ENCODE measurements at places on chromosomes 4 and X.

DNA sequence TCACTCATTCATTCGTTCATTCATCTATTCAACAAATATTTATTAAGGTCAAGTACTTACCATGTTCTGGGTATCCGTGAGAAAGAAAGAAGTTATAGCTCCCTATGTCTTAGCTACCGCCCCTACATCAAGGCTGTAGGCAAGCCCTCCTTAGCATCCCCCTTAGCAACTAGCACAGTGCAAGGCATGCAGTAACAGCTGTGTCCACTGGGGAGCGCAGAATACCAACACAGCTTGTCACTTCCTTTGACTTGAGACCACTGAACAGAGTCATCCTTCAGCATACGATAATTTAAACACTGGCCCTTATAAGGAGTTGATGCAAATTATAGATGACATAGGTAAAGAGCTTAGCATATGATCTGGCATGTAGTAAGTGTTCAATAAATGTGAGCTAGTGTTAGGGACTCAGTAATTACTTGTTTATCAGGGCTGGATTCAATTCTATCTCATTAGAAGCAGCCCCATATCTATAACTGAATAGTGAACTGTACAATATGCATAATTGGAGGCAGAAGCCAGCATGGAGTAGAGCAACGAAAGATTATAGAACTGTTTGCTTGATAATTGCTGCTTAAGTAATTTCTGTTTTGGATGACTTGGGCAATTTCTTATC lies 8.7 kb downstream of the KIAA1210 start:
- no peak for DNase-seq

DNA sequence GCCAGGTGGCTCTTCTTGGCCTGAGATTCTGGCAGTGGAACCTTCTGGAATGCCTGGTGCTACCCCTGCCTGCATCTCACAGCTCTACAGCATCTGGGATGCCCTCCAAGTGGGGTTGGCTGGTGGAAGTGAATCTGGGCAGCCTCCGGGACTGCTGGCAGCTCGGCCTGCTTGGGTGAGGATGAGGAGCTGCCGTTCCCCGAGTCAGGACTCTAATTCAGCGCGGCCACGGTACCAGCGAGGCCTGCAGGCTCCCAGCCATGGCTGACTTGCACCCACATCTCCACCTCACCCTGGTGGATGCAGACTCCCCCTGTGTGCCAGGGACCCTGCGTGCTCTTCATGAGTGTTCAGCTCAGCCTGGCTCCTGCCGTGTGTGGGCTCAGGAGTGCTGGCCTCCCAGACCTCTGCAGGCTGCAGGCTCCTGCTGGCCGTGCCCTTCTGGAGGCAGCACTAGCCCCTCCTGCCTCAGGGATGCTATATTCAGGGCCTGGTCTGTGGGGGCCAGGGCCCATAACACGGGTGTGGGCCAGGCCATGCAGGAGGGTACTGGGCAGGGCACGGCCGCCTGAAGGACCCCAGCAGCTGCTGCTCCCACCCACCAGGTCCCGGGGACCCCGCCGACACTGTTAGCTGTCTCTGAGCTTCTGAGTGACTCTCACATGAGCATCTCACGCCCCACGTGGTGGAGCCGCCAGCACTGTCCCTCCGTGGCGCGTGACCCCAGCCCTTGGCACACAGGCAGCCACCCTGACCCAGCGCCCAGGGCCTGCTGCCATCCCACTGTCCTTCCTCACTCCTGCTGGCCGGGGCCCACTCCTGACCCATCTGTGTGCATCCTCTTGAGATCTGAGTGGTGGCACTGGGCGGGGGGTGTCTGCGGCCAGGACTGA lies 10.6 kb downstream of the UVSSA start:
- no peak for DNase-seq

DNA sequence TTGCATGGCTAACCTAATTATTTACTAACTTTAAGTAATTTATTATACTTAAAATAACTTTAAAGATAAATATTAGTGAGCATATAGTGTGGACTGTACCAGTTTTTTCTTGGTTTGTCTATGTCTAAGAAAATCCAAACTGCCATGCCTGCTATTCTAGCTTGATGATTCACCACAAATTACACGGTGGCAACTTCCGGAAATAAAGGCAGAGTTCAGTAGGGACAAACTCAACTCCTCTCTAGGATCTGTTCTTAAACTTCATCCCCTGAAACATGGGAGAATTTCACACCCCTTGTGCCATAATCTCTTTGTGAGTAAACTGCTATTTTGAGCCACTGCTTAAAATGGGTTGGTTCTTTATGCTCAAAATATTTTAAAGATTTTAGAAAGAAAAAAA lies 213.6 kb upstream of the NRK start:
- DNase-seq = no peak

DNA sequence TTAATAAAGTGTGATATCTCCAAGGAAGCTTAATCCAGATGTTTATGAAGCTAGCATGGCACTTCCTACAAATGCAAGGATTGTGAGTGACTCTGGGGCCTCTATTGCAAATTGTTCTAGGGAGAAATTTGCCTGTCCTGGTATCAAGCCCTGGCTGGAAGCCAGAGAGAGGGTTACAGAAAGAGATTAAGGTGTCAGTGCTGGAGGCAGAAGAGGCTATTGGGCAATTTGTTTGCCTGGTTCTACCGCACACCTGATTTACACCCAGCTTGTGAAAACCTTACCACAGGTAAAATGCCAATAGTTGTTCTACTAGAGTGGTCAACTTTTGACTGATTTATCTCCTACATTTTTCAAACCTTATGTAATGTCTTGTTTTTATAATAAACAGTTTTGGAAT lies 186.7 kb upstream of the FAT1 start:
- no peak for DNase-seq

DNA sequence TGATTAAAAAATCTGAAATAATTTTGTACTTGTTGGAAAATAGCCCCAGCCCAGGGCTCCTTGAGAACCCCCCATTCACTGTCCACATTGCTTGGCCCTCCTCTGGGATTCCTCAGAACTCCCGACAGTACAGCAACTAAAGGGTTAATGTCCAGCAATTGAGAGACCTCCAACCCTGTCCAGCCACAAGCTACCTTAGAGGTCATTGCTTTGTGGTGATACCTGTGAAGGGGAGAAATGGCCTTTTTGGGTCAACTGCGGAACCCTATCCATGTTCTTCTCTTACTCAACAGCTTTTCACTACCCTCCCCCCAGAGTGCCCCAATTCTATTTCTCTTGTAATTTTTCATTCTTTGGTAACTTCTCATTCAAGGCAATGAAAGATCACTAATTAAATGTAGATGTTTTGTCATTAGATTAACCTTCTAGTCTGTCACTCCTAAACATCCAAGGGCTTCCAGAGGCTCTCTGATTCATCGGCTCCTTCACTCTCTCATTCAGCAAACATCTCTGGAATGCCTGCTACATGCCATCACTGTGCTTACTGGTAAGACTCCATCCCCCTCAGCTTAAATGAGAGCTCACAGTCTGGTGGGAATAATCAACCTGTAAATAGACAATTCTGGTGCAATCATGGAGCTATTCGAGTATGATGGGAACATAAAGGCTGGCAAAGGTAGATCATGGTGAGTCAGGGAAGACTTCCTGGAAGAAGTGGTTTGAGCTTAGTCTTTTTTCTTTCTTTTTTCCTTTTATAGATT lies 241.4 kb upstream of the PGRMC2 start:
- no peak for DNase-seq

- DNase-seq = no peak
Observed at GRCh38 chr4:20532871-20533870, 167.1 kb upstream of the PACRGL start.

Measured in natural killer cell treated with Interleukin-12 subunit alpha and Interleukin-12 subunit beta and Interleukin-15 and Interleukin-18, amount 100 ng/mL, for 72 hours (primary cell).